Memory B cell (primary cell): ENCODE measurements at places on chromosomes 6 and 20.

DNA sequence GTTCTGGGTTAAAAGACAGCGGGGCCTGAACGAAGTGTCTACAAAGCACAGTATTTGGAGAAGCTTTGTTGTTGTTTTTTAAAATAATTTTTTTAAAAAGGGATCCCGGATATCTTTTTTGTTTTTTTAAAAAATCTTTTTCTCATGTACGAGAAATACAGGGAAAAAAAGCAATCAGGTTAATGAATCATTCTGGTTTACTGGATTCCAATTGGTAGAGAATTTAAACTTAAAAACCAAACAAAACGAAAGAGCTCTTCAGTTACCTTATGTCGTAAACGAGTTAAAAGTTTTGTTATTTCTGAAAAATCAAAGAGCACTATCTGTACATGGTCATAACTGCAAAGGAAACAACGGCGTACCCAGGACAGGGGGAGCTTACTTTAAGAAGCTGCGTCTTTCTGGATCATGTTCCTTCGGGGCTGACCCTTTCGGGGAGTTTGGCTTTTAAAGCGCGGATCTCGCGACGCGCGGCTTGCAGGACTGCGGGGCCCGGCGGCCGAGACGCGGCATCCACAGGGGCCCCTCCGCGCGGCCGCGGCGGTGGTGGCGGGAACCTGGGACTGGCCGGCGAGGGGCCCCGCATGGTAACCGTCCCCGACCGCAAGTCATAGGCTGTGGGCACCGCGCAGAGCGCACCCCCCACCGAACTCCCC, 927 bp downstream of the IL20RA start:
- peak; percentile 31 for DNase-seq

DNA sequence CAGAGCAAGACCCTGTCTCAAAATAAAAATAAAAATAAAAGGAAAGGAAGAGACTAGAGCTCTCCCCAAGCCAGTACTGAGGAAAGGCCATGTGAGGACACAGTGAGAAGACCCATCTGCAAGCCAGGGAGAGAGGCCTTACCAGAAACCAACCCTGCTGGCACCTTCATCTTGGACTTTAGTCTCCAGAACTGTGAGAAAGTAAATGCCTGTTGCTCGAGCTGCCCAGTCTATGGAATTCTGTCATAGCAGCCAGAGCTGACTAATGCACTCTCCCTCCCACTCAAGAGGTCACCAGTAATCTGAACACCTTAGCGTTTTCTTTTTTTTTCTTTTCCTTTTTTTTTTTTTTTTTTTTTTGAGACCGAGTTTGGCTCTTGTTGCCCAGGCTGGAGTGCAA, 7.3 kb upstream of the PRPH2 start:
- DNase-seq, result no peak

DNA sequence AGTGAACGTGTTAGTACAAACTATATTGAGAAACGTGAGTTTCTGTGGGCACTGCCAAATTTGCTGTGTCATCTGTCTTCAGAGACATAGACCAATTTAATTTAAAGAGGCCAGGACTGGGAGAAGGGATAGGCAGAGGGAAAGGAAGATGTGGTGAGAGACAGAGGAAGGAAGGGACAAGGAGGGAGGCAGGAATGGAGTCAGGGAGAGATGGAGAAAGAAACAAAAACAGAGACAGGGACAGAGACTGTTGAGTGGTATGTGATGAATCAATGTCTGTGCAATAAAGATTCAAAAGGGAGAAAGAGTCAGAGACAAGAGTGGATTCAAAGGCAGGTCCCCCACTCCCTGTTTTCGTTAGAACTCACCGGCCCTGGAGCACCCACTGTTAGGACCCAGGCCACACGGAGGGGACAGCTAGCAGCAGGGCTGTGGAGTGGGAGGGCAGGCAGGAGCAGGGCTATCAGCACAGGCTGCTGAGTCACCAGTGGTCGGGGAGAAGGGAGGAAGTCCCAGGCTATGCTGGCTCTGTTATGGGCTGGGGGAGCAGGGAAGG, 51.6 kb upstream of the CHD6 start:
- no peak for DNase-seq

- no peak for DNase-seq
Measured at GRCh38 chr6:160057080-160057479, 64.5 kb upstream of the SLC22A1 start.

- no peak for DNase-seq
Measured at GRCh38 chr6:143363299-143363698, 87.2 kb downstream of the ADAT2 start.

- no peak for DNase-seq
Measured at GRCh38 chr20:1334761-1335160, 5.8 kb upstream of the SDCBP2 start.

- DNase-seq, result no peak
Measured at GRCh38 chr6:148934539-148934938, 187.7 kb downstream of the UST start.

DNA sequence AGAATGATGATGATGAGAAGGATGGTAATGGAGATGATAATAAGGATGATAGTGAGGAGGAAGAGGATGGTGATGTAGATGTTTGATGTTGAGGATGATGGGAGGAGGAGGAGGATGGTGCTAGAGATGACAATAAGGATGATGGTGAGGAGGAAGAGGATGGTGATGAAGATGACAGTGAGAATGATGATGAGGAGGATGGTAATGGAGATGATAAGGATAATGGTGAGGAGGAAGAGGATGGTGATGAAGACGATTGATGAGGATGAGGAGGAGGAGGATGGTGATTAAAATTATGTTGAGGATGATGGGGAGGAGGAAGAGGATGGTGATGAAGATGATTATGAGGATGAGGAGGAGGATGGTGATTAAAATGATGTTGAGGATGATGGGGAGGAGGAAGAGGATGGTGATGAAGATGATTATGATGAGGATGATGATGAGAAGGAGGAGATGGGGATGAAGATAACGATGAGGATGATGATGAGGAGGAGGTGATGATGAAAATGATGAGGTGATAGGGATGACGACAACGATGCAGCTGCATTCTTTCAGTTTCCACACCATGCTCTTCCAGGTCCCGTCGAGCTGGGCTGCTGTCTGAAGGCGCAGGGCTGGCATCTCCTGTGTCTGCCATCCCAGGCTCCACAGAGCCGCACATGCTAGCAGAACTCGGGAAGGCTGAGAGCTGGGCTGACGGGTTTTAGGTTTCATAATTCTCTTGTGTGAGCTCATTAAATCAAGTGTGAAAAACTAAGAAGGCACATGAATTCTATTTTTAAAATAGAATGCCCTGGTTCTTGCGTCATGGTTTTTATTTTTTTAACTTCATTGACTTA, 274.9 kb downstream of the SMOC2 start:
- DNase-seq, result no peak

DNA sequence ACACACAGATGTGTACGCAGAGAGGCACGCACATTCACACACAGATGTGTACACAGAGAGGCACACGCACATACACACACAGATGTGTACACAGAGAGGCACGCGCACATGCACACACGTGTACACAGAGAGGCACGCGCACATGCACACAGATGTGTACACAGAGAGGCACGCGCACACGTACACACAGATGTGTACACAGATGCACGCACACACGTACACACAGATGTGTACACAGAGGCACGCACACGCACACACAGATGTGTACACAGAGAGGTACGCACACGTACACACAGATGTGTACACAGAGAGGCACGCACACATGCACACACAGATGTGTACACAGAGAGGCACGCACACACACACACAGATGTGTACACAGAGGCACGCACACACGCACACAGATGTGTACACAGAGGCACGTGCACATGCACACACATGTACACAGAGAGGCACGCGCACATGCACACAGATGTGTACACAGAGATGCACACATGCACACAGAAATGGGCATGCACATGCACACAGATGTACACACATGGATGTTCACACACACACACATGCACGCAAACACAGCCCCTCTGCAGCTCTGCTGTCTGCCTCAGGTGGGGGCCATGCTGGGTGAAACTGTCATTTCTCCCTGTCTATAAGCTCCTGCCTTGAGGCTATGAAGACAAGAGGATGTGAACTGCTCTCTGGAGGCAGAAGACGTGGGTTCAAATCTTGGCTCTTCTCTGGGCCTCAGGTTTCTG, 14.3 kb upstream of the MYT1 start:
- DNase-seq, result no peak

GRCh38 chr20:57526087-57526884, 1.3 kb upstream of the CTCFL start:
- no peak for DNase-seq

GRCh38 chr6:29959467-29959866, 17.1 kb downstream of the HLA-A start:
- DNase-seq, result no peak

DNA sequence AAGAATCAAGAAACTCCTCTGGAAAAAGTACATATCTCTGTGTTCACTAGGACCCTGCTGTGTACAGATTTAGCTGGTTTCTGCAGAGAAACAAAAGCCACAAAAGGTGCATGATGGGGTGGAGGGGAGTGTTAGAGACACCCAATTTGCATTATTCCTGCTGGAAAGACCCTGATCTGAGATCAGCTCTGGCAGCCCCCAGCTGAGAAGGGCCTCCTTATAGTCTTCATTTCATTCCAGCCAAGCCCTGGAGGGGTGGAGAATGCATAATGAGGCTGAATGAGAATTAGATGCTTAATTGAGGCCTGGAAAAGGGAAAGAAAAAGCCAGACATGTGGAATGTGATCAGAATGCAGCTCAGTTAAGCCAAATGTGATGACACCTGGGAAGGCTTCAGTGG, 545.6 kb downstream of the KIF16B start:
- DNase-seq, result no peak

GRCh38 chr6:32255199-32256153, 31.6 kb upstream of the NOTCH4 start:
- peak; percentile 60 for DNase-seq

- DNase-seq, result no peak
Measured at GRCh38 chr6:105790635-105791034, 295.5 kb upstream of the PRDM1 start.

DNA sequence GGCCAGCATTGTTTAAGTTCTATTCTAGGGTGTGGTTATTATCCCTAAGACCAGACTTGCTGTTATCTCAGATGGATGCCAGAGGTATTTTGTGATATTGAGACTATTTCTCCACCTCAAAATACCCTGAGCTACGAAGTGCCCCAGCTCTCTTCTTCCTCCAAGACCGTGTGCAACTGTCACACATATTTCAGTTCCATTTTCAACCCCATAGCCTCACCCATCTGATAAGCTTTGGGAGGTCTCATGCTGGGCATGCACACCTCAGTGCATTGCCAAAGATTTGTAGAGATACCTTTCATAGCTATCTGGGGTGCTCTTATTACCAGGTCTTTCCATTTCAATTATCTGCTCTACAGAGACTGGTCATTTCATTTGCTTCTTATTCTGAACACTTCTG, 815.8 kb upstream of the EYS start:
- no peak for DNase-seq

DNA sequence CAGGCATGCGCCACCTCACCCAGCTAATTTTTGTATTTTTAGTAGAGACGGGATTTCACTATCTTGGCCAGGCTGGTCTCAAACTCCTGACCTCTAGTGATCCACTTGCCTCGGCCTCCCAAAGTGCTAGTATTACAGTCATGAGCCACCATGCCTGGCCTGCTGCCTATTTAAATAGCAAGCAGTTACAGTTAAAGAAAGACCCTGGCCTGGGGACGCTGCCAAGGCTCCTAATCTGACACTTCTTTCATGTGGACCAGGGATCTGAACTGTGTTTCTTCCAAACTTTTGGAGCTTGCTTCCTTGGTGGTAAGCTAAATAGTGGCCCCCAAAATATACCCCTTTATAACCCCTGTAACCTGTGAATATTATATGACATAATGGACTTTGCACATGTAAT, 15.3 kb downstream of the PPARD start:
- DNase-seq, result no peak

- no peak for DNase-seq
Measured at GRCh38 chr20:63508072-63508768, 9.3 kb upstream of the EEF1A2 start.

DNA sequence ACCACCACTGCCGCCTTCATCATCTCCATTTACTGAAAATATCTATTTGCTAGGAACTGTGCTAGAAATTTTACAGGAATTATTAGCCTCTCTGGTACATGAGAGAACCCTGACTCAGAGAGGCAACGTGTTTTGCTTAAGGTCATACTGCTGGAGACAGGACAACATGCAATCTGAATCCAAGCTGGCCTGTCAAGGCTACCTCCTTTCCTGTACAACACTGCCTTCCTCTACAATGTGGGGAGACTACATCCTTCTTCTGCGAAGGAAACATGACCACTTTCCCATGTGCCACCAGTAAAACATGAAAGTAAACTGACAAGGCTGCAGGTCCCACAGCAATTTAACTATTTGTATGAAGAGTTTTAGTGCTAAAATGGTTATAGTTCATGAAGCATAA, 200.9 kb downstream of the BACH2 start:
- DNase-seq, result no peak

DNA sequence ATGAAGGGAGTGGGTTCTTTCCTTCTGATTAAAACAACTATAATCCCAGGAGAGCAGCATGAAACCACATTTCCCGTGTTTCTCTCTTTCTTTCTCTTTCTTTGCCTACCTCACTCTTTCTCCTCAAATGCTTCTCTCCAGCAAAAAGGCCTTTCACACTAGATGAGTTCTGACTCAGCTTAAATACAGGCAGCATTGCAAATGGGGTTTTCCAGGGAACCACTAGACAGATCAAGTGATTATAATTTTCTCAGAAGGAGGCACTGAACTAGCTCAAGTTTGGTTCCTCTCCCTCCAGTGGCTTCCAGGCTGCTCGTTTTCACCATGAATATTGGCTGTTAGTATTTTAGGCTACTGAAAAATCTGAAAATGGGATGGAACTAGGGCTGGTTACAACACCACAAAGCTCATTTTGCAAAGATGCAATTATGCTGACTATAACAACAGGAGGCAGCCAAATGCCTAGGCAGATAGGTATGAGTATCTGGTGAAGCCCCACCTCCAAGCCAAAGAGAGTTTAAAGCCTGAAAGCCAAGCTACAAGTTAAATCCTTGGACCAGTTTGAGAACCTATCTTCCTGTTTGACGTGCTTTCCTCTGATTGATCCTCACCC, 260.0 kb downstream of the MMUT start:
- no peak for DNase-seq

- DNase-seq, result no peak
Measured at GRCh38 chr20:4667371-4667773, 54.3 kb upstream of the PRND start.

DNA sequence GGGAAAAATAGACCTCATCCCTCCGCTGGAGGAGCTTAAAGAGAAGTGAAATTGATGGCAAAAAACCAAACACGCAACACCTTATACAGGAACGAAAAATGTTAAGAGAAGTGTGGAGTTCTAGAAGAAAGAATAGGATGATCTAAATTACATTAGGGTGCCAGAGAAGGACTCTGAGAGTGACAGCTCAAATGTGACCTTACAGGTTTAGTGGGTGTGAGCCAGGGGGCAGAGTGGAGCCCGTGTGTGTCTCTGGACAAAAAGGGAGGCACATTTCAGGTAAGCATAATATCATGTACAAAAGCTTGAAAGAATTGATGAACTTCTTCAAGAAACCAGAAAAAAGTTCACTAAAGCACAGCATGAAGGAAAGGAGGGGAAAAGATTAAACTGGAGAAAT, 20.8 kb downstream of the HLA-DRA start:
- no peak for DNase-seq
